SK-N-MC (cell line): ENCODE measurements at places on chromosomes 2 and 18.

DNA sequence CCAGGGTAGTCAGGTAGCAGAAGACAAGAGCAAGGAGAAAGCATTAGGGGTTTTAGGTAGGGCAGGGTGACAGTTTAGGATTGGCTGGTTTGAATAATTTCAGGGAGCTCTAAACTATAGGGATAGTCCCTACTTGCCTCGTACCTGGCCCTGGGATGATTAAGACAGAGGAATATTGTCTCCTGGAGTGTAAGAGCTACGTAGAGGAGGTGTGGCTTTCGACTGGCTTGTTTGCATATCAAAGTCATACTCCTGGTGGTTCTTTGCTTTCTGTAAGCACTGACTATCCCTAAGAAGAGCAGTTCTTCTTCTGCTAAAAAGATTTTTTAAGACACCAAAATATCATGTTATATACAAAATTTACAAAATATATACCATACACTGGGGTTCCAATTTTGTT, 1867.4 kb downstream of the SUCLG1 start:
- DNase-seq = no peak

GRCh38 chr2:175516555-175516954, 335.0 kb upstream of the ATP5MC3 start:
- DNase-seq = no peak

- DNase-seq = no peak
These were observed 897.0 kb downstream of the CPS1 start for GRCh38 chr2:211453311-211453887.

DNA sequence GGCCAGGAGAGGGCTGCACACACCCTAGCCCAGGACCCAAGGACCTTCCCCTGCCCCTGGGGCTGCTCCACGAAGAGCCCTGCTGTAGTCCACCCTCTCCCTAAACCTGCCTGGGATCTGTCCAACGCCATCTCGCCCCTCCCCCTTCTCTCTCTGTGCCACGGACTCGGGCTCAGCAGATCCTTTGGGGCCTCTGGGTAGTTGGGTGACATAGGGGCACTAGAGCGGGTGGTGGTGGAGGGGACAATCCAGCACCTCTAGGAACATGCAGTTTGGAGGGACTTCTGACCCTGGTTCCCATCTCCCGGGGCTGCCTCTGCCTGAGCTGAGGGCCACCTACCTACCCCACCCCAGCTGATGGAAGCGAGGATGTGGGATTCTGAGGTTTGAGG, 7.3 kb upstream of the CRYBA2 start:
- DNase-seq = no peak

DNA sequence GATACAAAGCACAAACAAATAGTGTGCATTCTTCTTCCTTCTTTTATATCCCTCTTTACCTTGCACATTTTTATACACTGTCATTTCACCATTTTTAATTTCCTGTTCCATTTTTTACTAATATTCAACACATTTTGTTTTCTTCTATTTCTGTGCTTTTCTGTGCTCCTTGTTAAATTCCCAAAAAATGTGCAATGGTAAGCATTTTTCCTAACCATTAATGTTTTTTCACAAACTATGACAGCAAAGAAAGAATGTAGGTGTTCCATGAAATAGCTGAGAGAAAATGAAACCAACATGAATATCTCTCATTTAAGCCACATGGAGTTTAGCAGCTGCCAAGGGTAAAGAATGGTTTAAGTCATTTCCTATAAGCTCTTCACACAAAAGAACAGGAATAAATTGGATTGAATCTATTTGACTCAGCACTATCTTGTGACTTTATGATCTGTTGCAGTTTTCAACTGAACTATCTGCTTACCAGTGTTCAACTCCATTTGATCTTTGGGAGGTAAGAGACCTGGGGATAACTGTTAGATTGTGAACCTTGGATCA, 145.7 kb upstream of the CDH19 start:
- DNase-seq = no peak

DNA sequence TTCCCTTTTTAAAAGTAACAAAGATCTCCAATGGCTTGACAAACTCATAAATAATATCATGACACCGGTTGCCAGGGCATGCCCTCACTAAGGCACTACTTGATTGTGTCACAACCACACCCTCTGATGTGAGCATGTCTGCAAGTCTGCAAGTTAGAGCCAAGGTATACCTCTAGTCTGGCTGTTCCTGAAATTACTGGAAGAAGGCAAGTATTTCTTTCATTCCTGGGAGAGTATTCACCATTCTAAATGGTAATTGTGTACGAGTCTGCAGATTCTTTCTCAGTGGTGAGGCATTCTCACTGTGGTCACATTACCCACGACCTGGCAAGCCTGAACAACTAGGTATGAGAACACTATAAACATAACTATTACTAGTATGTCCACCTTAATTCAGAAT, 25.7 kb upstream of the RNU4ATAC start:
- no peak for DNase-seq

DNA sequence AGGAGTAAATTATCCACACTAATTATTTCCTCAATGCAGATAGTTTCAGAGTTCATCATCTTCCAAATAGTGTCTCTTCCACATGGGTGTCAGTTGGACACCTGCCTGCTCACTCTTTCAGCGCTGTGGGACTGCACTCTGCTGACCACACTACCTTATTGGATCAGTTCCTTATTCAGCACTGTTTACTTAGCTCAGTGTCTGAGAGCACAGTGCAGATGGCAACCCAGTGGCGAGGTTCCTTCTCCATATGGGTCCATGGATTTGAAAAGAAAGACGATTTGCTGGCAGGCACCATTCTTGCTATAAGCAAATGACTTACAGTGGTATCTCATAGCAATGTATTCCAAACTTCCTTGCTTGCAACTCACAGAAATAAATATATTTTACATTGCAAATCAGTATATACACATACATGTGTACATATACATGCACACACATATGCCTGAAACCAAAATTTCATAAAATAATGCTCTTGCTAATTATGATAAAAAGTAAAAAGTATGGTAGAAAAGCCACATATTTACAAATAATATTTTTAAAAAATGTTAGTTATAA, 354.8 kb downstream of the INSIG2 start:
- no peak for DNase-seq

GRCh38 chr2:186256540-186256939, 229.5 kb upstream of the ZC3H15 start:
- DNase-seq = peak; percentile 32

GRCh38 chr2:36982467-36982866, 16.1 kb upstream of the STRN start:
- DNase-seq = no peak

- no peak for DNase-seq
These were observed 942 bp upstream of the ZNF236 start for GRCh38 chr18:76821356-76821874.
